ENCODE measurements at places on chromosomes 12 and 14. TPM values are rescaled to one million over a fixed set of nuclear protein-coding genes. Genes with fewer than 3 reads are reported as not detected.

GRCh38 chr14:94594441-94594840 lies 13.2 kb downstream of the SERPINA5 start:
- no peak overlapping the region for H3K27ac ChIP-seq
- H3K27me3 ChIP-seq: peaks cover 12% of the 10 kb centered on the region
- peaks cover 11% of the 10 kb centered on the region for H3K4me1 ChIP-seq
- H3K4me3 ChIP-seq: no peak overlapping the region
- no peak for DNase-seq

DNA sequence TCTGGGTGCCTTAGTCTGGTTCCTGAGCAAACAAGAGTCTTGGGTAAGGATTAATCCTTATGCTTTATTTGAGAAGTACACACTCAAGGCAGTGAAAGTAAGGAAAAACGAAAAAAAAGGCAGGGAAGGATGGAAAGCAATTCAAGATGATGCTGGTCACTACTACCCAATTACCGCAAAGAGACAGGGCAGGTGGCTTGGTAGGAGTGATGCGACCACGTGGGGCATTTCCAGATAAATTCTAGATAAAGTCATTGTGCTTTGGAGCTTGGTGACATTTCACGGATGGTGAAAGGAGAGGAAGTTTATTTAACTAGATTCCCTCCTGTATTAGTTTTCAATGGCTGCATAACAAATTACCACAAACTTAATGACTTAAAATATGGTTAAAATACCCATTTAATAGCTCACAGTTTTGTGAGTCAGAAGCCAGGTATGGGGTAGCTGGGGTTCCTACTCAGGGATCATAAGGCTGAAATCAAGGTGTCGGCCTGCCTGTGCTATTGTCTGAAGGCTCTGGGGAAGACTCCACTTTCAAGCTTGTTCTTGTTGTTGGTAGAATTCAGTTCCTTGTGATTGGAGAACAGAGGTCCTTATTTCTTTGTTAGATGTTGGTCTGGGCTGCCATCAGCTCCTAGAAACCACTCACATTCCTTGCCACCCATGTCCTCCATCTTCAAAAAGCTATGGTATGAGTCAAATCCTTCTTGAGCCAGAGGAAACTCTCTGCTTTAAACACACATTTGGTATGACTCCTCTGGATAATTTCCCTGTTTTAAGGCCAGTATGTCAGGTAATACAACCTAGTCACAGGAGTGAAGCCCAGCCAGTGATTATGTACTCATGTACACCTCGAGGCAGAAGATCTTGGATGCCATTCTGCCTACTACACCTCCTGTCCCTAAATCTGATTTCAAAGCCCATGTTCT lies 5.6 kb upstream of the HMGA2 start:
- peaks cover 20% of the 10 kb centered on the region for H3K4me1 ChIP-seq
- H3K27me3 ChIP-seq: no peaks in the 10 kb centered on the region
- no peak overlapping the region for H3K4me3 ChIP-seq
- no peak overlapping the region for H3K27ac ChIP-seq

GRCh38 chr14:90784621-90785270 lies 31.5 kb downstream of the TTC7B start:
- no peak overlapping the region for H3K27ac ChIP-seq
- no peak overlapping the region for H3K4me3 ChIP-seq
- H3K36me3 ChIP-seq: peaks cover 19% of the 10 kb centered on the region
- H3K4me1 ChIP-seq: no peaks in the 10 kb centered on the region

GRCh38 chr12:123151457-123152454 lies 866 bp upstream of the PITPNM2 start:
- H3K27me3 ChIP-seq: peaks cover 27% of the 10 kb centered on the region
- DNase-seq: no peak
- peaks cover 14% of the 10 kb centered on the region for H3K4me1 ChIP-seq
- H3K4me3 ChIP-seq: peak overlapping the region; percentile 75
- H3K36me3 ChIP-seq: no peaks in the 10 kb centered on the region
- H3K27ac ChIP-seq: no peak overlapping the region

DNA sequence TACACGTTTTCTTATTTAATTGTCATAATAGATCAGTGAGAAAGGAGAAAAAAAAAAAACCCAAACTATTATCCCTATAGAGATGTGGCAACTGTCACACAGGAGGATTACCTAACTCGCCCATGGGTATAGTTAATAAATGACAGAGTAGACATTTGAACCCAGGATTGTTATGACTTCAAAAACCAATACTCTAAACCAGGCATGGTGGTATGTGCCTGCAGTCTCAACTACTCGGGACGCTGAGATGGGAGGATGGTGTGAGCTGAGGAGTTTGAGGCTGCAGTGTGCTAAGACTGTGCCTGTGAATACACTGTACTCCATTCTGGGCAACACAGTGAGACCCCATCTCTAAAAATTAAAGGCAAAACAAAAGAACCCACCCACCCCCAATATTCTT lies 114.5 kb downstream of the DENND5B start:
- DNase-seq: no peak
- no peak overlapping the region for H3K4me3 ChIP-seq
- no peak overlapping the region for H3K27ac ChIP-seq
- H3K27me3 ChIP-seq: no peaks in the 10 kb centered on the region

GRCh38 chr12:26556916-26557315 lies 276.1 kb downstream of the ITPR2 start:
- H3K36me3 ChIP-seq: peaks cover 19% of the 10 kb centered on the region
- no peak overlapping the region for H3K4me3 ChIP-seq
- no peaks in the 10 kb centered on the region for H3K27me3 ChIP-seq
- H3K27ac ChIP-seq: no peak overlapping the region
- DNase-seq: no peak

DNA sequence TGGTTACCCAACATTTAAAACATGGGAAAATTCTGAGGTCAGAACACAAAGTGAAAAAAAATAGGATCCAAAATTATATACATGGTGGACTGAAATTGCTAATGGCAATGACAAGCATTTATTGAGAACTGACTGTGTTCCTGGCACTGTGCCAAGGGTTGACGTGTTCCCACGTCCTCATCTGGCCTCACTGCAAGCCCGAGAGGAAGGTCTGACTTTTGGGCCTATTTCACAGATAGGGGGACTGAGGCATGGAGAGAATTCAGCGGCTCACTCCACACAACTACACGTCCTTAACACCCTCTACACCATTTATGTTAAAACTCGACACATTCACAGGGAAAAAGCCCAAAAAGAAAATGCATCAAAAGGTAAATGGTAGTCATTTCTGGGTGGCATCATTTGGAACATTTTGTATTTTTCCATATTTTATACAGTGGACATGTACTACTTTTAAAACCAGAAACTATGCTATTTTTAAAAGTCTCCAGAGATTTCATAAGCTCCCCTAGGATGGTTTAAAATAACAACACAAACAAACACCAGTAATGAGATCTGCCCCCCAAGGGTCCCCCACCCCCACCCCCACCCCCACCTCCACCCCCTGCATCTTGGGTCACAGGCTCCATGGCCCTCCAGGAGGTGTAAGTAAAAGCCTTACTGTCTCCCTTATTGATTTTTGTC lies 27.7 kb downstream of the CLMN start:
- H3K4me3 ChIP-seq: no peak overlapping the region
- H3K36me3 ChIP-seq: peaks cover 32% of the 10 kb centered on the region
- H3K27me3 ChIP-seq: no peaks in the 10 kb centered on the region
- H3K4me1 ChIP-seq: peaks cover 11% of the 10 kb centered on the region

DNA sequence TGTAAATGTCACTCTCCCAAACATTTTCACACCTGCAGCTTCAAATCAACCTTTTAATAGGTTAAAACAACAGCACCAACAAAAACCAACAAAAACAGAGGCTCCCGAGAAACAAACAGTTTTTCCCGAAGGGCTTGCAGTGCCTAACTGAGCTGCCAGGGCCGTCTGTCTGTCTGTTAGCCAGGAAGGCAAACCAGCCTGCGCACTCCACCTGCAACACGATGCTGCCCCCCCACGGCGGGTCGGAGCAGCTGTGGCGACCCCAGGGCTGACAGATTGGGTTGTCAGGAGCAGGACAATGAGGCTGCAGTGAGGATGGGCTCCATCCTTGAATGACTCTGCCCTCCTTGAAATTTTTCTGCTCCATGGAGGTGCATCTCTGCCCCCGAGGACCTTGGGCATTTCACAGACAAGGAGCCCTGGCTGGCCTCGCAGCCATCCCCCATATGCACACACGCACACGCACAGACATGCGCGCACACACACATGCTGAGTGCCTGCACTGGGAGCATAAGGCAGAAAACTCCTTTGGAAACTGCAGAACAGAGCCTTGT lies 2.6 kb downstream of the RTL1 start:
- peaks cover 64% of the 10 kb centered on the region for H3K27me3 ChIP-seq
- DNase-seq: no peak
- no peak overlapping the region for H3K27ac ChIP-seq
- H3K36me3 ChIP-seq: no peaks in the 10 kb centered on the region
- H3K4me3 ChIP-seq: peak overlapping the region; percentile 40

GRCh38 chr14:57487771-57488170 lies 5.9 kb downstream of the CCDC198 start:
- no peak for DNase-seq
- H3K4me1 ChIP-seq: peaks cover 3% of the 10 kb centered on the region
- H3K4me3 ChIP-seq: no peak overlapping the region
- peaks cover 2% of the 10 kb centered on the region for H3K27me3 ChIP-seq

GRCh38 chr14:52790756-52791222 lies 618 bp downstream of the GNPNAT1 start:
- H3K36me3 ChIP-seq: no peaks in the 10 kb centered on the region
- H3K27ac ChIP-seq: peak overlapping the region; percentile 76
- no peak for DNase-seq
- H3K4me3 ChIP-seq: peak overlapping the region; percentile 89

GRCh38 chr12:124916374-124917134 lies 2.1 kb upstream of the UBC start:
- peak overlapping the region; percentile 98 for H3K27ac ChIP-seq
- peak overlapping the region; percentile 99 for H3K4me3 ChIP-seq
- peaks cover 24% of the 10 kb centered on the region for H3K36me3 ChIP-seq
- DNase-seq: no peak
- no peaks in the 10 kb centered on the region for H3K27me3 ChIP-seq
- peaks cover 78% of the 10 kb centered on the region for H3K4me1 ChIP-seq

GRCh38 chr12:51942501-51943000 lies 8.9 kb upstream of the ACVR1B start:
- H3K36me3 ChIP-seq: peaks cover 8% of the 10 kb centered on the region
- H3K27me3 ChIP-seq: peaks cover 4% of the 10 kb centered on the region
- H3K4me3 ChIP-seq: no peak overlapping the region
- no peak for DNase-seq
- H3K4me1 ChIP-seq: peaks cover 13% of the 10 kb centered on the region

- no peak overlapping the region for H3K27ac ChIP-seq
- H3K4me3 ChIP-seq: no peak overlapping the region
- peaks cover 20% of the 10 kb centered on the region for H3K4me1 ChIP-seq
- no peak for DNase-seq
- H3K36me3 ChIP-seq: no peaks in the 10 kb centered on the region
Measured at GRCh38 chr12:62778187-62778586, 156.8 kb downstream of the PPM1H start.

DNA sequence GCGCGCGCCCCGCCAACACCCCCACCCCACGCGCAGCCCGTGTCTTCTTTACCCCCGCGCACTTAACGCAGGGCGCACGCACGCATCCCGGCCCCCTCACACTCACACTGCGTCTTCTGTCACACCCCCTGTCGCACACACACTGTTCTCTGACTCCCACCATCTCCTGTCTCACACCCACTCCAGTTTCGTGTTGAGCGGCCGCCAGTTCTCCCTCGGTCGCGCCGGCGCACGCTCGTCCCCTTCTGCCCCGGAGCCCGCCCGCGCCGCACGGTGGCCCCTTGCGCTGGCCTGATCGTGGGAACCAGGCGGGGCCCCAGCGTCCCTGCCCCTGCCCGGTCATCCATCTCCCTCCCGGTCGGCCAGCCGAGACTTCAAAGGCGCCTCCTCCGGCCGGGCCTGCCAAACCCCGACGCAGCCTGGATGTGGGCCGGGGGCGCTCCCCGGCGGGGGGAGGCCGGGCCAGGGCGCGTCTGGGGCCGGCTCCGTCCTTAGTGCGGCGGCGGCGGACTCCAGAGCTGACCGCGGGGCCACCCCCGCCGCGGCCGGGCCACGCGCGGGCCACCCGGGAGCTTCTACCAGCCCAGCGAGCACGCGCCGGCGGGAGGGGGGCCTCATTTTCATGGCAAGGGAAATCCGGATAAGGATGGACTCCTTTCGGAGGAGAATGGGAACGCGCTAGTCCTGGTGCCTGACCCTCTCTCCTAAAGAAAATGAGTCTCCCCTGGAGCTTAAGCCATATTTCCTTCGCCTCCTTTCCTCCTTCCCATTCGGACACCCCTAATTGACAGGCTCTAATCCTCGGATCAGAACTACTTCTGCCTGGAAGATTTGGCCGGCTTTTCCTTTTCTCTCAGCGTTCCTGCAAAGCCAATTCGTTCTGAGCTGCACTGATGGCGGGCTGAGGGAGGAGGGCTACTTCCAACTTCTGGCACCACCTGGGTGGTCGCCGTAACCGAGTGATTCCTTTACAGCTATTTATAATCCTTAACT lies 82.0 kb upstream of the HMGA2 start:
- peak overlapping the region; percentile 97 for H3K27ac ChIP-seq
- peak; percentile 53 for DNase-seq
- H3K36me3 ChIP-seq: no peaks in the 10 kb centered on the region
- peaks cover 34% of the 10 kb centered on the region for H3K4me1 ChIP-seq
- H3K4me3 ChIP-seq: peak overlapping the region; percentile 91
- H3K27me3 ChIP-seq: no peaks in the 10 kb centered on the region

The KRT74 gene
- not detected for total RNA-seq

The PCNX1 gene
- 77.2 TPM for total RNA-seq

The BEST3 gene
- total RNA-seq: 0.11 TPM

The MGAT4C gene
- 1.4 TPM for total RNA-seq

The CLEC1B gene
- total RNA-seq: 0.51 TPM
